KBM-7 (cell line): ENCODE measurements at places on chromosomes 12 and 14.

GRCh38 chr12:20213723-20214625 lies 154.4 kb upstream of the PDE3A start:
- no peak for DNase-seq

DNA sequence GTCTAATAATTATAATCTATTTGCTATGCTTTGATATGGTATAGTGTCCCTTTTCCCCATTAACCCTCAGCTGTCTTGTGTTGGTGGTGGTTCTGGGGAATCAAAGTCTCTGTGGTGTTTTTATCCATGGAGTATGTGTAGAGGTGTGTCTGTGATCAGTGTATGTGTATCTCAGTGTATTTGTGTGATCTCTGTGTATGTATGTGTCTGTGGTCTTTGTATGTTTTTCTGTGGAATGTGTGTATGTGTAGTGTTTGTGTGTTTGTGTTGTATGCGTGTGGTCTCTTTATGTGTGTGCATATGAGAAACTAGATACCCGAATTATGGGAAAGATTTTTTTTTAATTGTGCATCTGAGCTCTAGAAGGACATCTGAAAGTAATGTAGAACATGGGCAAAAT lies 1.1 kb downstream of the GPR33 start:
- no peak for DNase-seq

DNA sequence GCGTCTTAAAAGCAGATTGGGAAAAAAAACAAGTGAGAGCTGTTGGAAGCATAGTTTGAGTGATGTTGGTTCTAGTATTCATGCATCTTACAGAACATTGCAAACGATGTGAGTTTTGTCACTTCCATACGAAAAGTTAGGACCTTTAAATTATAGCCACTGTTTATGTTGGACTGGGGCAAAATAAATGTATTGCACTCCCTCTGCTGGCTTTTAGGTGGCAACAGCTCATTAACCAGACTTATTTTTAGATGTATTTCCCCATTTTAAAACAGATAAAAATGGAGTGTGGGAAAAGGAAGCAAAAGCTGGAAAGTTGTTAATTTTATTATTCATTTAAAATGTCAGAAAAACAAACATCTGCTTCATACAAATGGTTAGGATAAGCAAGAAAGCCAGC lies 111.9 kb downstream of the LGR5 start:
- peak; percentile 46 for DNase-seq

DNA sequence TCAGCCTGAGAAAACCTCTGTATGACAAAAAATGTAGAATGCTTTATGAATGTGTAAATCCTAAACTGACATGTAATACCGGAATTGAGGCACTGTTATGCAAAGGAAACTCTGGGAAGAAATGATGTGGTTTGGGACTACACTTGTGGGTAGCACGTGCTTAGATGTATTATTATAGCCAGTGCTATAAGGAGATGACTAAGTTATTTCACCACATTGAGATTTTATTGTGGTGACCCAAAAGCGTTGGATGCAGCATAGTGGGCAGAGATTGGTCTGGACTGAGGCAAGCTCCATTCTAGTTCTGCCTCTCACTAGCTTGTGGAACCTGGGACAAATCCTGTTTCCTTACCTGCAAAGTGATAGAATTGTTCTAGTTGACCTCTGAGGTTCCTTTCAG lies 172.2 kb downstream of the SNAPC1 start:
- DNase-seq = no peak

DNA sequence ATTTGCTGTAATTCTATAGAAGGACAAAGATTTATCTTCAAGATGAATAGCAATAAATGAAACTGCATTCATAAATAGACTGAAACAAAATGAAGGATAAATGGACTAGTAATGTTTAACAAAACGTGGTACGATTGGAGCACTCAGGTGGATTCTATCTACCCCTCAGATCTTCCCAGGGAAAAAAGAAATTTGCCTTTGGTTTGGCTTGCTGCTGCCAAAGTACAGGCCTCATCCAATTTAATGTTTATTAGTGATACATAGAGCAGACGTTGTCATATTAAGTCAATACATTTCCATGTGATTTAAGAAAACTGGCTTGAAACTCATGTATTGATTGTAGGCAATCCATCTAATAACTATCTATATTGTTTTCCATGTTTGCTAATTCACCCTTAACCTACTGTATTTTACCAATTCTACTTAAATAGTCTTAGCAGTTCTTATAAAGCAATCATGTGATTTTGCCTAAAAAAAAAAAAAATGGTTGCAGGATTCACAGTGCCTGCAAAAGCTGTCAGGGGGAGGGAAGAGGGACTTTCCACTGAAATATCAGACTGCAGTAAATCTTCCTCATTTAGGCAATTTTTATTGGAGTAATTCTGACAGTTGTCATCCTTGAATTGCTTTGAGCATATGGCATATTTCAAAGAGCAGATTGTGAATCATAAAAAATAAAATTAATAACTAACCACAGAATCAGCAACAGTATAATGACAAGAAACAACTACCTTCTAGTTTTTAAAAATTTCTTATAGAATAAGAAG lies 242.2 kb upstream of the NPAS3 start:
- DNase-seq = no peak

- DNase-seq = no peak
These were observed 10.6 kb upstream of the DNAL1 start for GRCh38 chr14:73634011-73634833.

- no peak for DNase-seq
These were observed 39.4 kb downstream of the ZFHX2 start for GRCh38 chr14:23512156-23512555.

DNA sequence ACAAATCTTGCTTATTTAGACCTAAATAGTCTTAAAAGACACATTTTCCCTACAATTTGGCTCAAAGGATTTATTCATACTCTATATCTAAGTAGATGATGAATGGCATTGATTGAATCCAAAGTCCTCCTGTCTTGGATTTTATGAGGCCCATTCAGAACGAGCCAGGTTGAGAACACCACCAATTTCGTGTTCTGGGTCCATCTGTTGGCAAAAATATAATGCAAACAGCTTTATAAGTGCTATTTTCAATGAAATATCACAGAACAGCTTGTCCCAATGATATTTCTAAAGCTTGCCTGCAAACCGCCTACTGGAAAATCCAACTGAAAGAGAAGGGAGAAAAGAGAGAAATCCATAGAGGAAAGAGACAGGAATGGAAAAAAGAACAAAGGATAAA lies 204.8 kb upstream of the GARIN6 start:
- no peak for DNase-seq

GRCh38 chr12:2825132-2825531 lies 9.7 kb downstream of the NRIP2 start:
- no peak for DNase-seq

GRCh38 chr12:92404259-92404894 lies 258.7 kb upstream of the BTG1 start:
- peak; percentile 6 for DNase-seq

GRCh38 chr12:104809706-104810385 lies 148.2 kb downstream of the SLC41A2 start:
- no peak for DNase-seq

DNA sequence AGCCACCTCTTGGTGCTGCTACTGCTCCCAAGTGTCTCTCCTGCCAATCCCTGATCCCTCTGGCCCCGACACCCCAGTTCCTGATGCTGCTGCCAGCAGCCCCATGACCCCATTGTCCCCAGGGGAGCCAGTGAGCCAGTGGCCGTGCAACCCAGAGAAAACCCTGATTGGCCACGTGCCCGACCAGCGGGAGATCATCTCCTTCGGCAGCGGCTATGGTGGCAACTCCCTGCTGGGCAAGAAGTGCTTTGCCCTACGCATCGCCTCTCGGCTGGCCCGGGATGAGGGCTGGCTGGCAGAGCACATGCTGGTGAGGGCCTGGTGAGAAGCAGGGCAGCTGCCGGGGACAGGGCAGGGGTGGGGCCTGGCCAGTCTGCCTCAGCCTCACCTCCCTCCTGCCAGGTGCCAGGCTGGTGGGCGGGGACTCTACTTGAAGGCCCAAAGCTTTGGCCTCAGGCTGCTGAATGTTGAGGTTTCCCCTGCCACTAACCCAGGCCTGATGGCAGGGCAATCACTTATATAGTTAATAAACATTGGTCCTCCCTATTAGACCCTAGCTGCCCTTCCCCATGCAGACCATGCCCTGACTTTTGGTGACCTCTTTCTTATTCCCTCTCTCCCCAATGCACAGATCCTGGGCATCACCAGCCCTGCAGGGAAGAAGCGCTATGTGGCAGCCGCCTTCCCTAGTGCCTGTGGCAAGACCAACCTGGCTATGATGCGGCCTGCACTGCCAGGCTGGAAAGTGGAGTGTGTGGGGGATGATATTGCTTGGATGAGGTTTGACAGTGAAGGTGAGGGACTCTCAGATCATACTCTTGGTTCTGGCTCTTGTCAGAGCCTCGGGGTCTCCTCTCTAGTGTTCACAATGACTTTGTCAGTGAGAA lies 5.1 kb downstream of the PCK2 start:
- DNase-seq = no peak

DNA sequence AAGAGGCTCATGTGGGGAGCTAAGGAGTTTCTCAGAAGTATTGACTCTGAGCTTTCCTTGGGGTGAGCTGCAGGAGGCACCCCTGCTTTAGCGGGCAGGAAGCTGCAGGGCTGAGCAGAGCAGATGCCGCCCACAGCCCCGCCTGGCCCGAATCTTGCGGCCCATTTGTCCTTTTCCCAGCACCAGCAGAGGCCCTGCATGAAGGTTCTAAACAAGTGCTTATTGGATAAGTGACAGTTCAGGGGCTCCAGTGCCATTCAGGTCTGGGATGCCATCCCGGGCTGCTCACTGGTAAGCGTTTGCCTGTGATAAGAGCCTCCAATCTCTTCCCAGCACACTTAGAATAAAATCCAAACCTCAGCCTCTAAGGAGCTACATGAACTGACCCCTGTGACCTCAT lies 11.4 kb downstream of the RILPL1 start:
- DNase-seq = no peak

GRCh38 chr12:118534003-118534402 lies 157.6 kb downstream of the SUDS3 start:
- DNase-seq = no peak
